T-cell (primary cell): ENCODE measurements at places on chromosomes 1 and 21. TPM values are rescaled to one million over a fixed set of nuclear protein-coding genes. Genes with fewer than 3 reads are reported as not detected.
A peak's percentile ranks its signal among the peaks of the same experiment; 100 is the strongest.

MAP10 gene
- total RNA-seq, result 2.2 TPM

CRB1 gene
- total RNA-seq, result 0.33 TPM

TFF2 gene
- not detected for total RNA-seq

FCMR gene
- 275 TPM for total RNA-seq

USP48 gene
- total RNA-seq, result 65.8 TPM

SPRR2F gene
- not detected for total RNA-seq

C1orf226 gene
- total RNA-seq, result 0.13 TPM

S100A2 gene
- total RNA-seq, result not detected

CFAP126 gene
- total RNA-seq, result not detected

WNT3A gene
- total RNA-seq, result 0.10 TPM

PLA2G2A gene
- total RNA-seq, result not detected

LENEP gene
- 1.3 TPM for total RNA-seq

GRCh38 chr1:66747501-66747900, 4.8 kb upstream of the DYNLT5 start:
- no peak overlapping the region for H3K27ac ChIP-seq
- no peaks in the 10 kb centered on the region for H3K36me3 ChIP-seq
- peaks cover 7% of the 10 kb centered on the region for H3K4me1 ChIP-seq
- H3K27me3 ChIP-seq, result no peaks in the 10 kb centered on the region
- no peak overlapping the region for H3K4me3 ChIP-seq

DNA sequence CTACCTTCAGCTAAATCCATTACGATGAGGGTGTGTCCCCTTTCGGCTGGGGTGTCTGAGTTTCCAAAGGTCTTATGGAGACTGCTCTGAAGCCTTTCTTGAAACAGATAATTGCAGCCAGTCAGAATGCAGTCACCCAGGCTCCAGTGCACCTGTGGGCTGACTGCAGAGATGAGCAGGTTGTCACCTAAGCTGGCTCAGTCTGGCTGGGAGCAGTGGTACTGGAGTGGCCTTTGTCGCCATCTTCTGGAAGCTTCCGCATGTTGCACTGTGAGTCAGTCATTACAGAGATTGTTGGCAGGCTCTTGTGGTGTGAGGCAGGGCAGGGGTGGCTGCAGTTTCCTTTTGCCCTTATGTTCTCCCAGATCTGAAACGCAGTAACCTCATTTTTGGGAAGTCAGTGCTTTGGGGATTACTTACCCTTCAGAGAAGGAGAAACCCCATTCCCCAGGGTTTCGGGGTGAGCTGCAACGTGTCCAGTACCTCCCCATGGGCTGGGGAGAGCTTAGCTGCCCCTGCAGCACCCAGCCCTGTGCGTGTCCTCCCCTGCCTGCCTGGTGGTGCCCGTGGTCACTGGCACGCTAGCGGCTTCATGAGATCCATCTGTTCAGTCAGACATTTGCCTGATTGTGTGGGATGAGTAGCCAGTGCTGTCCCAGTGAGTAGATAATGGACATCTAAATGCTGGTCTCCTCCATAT, 48.0 kb downstream of the SMYD2 start:
- no peak overlapping the region for H3K27ac ChIP-seq
- peak; percentile 77 for DNase-seq
- no peaks in the 10 kb centered on the region for H3K4me1 ChIP-seq
- H3K4me3 ChIP-seq, result no peak overlapping the region

DNA sequence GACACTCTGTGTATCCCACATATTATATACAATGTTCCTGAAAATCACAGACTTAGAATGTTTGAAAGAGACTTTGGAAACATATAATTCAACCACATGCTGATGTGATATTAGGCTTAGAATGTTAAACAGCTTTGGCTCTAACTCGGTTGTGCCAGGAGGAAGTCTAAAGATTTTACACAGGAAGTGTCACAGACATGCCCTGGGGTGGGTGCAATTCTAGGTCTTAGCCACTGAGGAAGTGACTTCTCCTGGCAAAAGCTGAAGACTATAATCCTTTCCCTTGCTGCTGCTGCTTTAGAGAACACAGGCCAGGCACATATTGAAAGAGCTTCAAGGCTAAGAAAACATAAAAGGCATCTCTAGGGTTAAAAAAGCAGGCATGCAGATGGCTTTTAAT, 51.0 kb downstream of the RPL5 start:
- peaks cover 23% of the 10 kb centered on the region for H3K4me1 ChIP-seq
- no peaks in the 10 kb centered on the region for H3K36me3 ChIP-seq
- H3K27me3 ChIP-seq, result no peaks in the 10 kb centered on the region
- no peak overlapping the region for H3K4me3 ChIP-seq
- H3K27ac ChIP-seq, result peak overlapping the region; percentile 60
- peak; percentile 58 for DNase-seq

GRCh38 chr1:233281711-233282581, 13.6 kb downstream of the PCNX2 start:
- H3K27ac ChIP-seq, result peak overlapping the region; percentile 45
- no peaks in the 10 kb centered on the region for H3K27me3 ChIP-seq
- peak; percentile 16 for DNase-seq
- H3K36me3 ChIP-seq, result peaks cover under 1% of the 10 kb centered on the region

DNA sequence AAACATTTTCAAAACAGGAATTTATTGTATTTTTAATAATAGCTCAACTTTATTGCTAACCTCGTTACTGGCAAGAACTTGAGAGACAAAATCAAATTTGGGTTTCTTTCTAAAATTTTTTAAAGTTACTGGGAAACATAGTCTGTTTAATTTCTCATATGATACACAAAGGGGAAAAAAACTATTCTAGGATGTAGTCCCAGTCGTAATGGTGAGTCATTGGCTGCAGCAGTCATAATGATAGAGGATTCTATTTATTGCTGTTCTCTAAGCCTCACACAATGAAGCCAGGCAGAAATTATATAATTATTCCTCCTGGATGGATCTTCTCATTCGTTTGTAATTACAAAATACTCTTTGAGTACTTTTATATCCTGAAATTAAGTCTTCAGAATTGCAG, 326.5 kb upstream of the SGIP1 start:
- no peaks in the 10 kb centered on the region for H3K4me1 ChIP-seq
- H3K27me3 ChIP-seq, result no peaks in the 10 kb centered on the region
- no peak for DNase-seq
- H3K36me3 ChIP-seq, result no peaks in the 10 kb centered on the region

- H3K4me1 ChIP-seq, result peaks cover 33% of the 10 kb centered on the region
- H3K27ac ChIP-seq, result peak overlapping the region; percentile 60
- peak; percentile 83 for DNase-seq
- peak overlapping the region; percentile 67 for H3K4me3 ChIP-seq
These were observed 39.3 kb upstream of the HMGN1 start for GRCh38 chr21:39388038-39388810.

DNA sequence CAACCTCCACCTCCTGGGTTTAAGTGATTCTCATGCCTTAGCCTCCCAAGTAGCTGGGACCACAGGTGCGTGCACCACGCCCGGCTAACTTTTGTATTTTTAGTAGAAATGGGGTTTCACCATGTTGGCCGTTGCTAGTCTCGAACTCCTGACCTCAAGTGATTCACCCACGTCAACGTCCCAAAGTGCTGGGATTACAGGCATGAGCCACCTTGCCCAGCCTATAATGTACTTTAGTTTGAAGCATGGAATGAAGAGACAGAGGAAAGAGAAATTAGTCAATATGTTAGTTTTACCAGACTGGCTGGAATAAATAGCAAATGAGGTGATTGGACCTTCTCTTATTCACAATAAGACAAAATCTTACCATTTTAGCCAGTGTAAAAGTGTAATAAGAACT, 89.0 kb downstream of the GTF2B start:
- no peak for DNase-seq
- H3K36me3 ChIP-seq, result peaks cover 31% of the 10 kb centered on the region
- H3K4me1 ChIP-seq, result no peaks in the 10 kb centered on the region
- no peak overlapping the region for H3K4me3 ChIP-seq

DNA sequence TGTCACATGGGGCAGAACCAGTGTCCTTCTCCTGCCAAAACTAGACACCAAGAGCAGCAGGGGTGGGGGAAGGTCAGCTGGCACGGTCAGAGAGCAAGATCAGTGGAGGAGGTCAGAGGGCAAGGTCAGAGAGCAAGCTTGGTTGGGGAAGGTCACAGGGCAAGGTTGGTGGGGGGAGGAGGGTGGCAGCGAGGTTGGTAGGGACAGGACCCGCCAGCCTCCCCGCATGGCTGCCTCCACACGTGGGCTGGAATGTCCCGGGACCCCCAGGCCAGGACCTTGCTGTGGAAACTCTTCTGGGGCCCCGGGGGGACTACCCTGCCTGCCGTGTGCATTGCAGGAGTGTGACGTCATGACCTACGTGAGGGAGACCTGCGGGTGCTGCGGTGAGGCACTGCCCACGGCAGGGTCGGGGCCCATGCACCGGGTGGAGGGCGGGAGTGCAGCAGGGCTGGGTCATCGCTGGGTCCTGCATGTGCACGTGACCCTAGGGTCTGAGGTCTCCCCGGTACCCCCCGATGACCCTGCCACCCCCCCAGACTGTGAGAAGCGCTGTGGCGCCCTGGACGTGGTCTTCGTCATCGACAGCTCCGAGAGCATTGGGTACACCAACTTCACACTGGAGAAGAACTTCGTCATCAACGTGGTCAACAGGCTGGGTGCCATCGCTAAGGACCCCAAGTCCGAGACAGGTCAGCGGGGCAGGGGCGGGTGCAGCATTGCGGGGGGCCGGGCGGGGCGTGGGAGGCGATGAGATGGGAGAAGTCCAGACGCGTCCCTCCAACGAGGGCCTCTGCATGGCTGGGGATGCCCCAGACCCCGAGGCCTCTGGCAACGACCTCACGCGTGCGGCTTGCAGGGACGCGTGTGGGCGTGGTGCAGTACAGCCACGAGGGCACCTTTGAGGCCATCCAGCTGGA, 27.3 kb downstream of the COL6A2 start:
- no peaks in the 10 kb centered on the region for H3K4me1 ChIP-seq
- H3K4me3 ChIP-seq, result no peak overlapping the region

DNA sequence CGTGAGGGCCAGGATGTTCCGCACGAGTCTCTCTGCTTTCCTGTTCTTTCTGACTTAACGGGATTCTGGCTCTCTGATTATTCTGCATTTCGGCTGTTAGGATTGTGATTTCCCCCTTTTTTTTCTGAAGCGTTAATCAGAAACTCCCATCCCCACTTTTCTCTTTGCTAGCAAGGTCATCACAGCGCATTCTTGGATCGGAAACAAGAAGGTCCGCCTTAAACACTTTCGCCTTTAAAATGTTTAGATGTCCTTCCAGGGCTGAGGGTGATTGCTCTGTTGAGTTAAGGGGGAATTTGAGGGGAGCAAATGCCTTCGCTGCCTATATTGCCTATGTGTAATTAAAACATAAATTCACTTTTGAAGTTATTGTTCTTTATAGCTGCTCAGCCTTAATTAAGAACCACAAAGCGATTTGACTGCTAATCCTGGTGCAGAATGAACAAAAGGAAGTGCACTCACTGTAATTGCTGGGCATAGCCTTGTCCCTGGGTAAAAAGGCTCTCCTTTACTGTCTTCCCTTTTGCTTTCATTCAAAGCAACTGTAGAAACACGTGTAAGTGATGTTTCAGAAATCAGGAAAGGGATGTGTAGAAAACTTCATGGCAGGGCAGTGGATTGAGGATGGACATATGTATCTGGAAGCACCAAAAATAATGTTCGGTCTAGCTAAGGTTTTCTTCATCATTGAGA, 1.2 kb downstream of the LAMC1 start:
- peak overlapping the region; percentile 16 for H3K4me3 ChIP-seq
- H3K4me1 ChIP-seq, result peaks cover 2% of the 10 kb centered on the region
- H3K36me3 ChIP-seq, result no peaks in the 10 kb centered on the region

GRCh38 chr1:244326757-244327156, 125.0 kb downstream of the ADSS2 start:
- peak overlapping the region; percentile 24 for H3K27ac ChIP-seq
- H3K27me3 ChIP-seq, result no peaks in the 10 kb centered on the region
- DNase-seq, result no peak
- no peaks in the 10 kb centered on the region for H3K4me1 ChIP-seq
- H3K4me3 ChIP-seq, result no peak overlapping the region
- no peaks in the 10 kb centered on the region for H3K36me3 ChIP-seq

DNA sequence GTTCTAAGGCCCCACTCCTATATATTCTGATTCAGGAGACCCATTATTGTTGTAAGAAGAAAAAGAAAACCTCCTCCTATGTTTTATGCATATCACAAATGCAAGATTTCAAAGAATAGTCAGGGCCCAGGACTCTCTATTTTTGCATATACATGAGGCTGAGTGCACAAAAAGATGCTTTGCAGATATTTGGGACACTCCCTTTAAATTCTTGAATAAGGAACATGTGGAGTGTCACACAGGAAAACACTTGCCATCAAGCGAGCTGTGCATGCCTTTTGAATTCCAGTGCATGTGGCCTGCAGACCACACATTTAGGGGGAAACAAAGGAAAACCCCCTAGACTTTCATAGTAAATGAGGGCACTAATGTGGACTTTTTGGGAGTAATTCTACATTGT, 5.6 kb downstream of the MAP3K7CL start:
- no peak for DNase-seq
- H3K4me1 ChIP-seq, result no peaks in the 10 kb centered on the region
- H3K4me3 ChIP-seq, result no peak overlapping the region
- H3K27ac ChIP-seq, result no peak overlapping the region
- H3K36me3 ChIP-seq, result no peaks in the 10 kb centered on the region

DNA sequence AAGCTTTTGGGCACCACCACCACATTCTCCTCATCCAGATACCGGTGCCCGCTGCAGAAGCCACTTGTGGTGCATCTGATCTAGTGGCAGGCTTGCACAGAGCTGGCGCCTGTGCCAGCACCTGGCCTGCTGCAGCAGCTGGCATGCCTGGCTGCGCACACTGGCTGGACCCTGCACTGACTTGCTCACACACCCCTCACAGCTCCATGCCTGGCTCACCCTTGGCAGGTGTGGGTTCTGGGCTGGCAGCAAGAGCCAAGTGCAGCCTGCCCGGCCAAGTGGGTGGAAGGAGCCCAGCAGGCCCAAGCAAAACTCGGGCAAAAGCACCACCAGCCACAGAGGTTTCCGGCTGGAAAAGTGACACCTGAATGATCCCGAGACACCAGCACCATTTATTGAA, 315.7 kb upstream of the RRP15 start:
- H3K27me3 ChIP-seq, result no peaks in the 10 kb centered on the region
- no peaks in the 10 kb centered on the region for H3K36me3 ChIP-seq
- H3K27ac ChIP-seq, result no peak overlapping the region
- H3K4me3 ChIP-seq, result no peak overlapping the region
- H3K4me1 ChIP-seq, result no peaks in the 10 kb centered on the region
- no peak for DNase-seq

DNA sequence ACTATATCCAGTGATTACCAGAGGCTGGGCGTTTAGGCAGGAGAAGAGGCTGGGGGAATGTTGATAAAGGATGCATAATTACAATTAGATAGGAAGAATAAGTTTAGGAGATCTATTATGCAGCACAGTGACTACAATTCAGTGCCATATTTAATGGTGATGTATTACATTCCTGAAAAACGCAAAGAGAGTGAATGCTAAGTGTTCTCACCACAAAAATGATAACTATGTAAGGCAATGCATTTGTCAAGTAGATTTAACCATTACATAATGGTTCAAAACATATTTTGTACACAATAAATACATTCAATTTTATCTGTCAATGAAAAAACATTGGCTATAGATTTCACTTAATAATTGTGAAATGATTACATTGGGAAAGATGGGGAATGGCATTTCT, 548.9 kb downstream of the NUF2 start:
- no peak overlapping the region for H3K4me3 ChIP-seq
- no peaks in the 10 kb centered on the region for H3K36me3 ChIP-seq
- H3K27me3 ChIP-seq, result no peaks in the 10 kb centered on the region
- H3K27ac ChIP-seq, result no peak overlapping the region
- H3K4me1 ChIP-seq, result no peaks in the 10 kb centered on the region
- DNase-seq, result no peak

GRCh38 chr1:46461017-46461808, 28.4 kb upstream of the DMBX1 start:
- no peak overlapping the region for H3K27ac ChIP-seq
- peaks cover 11% of the 10 kb centered on the region for H3K27me3 ChIP-seq
- peaks cover 3% of the 10 kb centered on the region for H3K4me1 ChIP-seq
- H3K4me3 ChIP-seq, result no peak overlapping the region
- DNase-seq, result no peak
- no peaks in the 10 kb centered on the region for H3K36me3 ChIP-seq
